ENCODE measurements at places on chromosomes 5 and 9. TPM values are rescaled to one million over a fixed set of nuclear protein-coding genes. Genes with fewer than 3 reads are reported as not detected.

GRCh38 chr5:72184408-72184807 is 77.1 kb downstream of the MAP1B start:
- DNase-seq = no peak

- DNase-seq = peak; percentile 46
Measured at GRCh38 chr9:106697750-106698502, 165.0 kb upstream of the ZNF462 start.

DNA sequence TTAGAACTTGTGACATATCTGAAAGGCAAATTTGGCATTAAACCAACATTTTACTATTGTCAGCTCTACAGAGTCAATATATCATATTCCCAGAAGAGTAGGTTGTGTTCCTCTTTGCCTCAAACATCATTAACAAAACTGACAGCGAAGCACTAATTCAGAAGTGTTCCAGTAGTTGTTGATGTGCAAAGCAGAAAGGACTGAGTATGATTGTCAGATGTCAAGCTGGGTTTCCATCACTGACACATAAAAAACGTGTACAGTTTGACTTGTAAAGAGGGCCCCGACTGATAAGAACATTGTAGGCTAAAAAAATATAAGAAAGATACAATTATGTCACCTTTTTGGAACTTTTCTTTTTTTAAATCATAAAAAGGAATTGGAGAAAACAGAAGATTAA is 101.5 kb upstream of the ZNF608 start:
- DNase-seq = no peak

DNA sequence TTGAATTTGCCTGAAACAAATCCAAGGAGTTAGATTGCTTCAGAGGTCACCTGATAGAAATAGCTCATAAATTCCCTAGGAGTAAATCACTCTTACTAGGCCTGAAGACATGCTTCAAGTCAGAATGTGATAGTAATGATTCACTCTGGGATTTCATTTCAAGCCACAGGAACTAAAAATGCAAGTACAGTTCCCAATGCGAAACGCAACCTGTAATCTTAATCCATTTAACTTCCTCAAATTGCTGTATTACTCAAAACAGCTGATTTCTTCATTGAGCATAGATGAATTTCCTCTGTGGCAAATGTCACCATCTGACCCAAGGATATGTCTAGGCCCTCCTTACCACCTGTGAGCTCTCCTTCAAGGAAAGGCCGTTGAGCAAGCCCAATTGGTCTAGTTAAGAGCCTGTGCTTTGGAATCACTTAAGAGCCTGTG is 32.1 kb upstream of the IL6ST start:
- peak; percentile 94 for DNase-seq

DNA sequence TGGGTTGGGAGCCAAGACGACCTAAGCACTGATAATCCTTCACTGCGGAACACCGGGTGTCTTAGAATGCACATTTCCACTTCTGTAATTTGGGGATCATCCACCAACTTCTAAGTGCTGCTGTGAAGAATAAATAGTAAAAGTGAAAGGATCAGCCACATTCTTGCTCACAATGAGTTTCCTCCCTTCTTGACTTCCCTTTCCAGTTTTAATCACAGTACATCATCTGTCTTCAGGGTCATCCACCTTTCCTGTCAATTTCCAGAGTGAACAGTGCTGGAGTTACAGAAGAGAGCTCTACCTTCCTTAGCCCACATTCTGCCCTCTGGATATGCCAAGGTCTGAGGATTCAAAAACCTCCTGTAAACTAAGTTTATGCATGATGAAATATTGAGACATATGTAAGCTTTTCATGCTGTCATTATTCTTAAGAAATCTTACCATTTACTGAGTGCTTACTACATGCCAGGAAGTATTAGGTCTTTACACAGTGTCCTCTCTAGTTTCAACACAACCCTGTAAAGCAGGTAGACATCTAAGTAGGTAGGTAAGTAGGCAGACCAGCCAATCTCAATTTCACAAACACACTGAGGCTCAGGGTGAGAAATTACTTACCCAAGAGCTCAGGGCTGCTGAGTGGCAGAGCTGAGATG is 105.2 kb downstream of the CDK5RAP2 start:
- peak; percentile 22 for DNase-seq

LMAN2 gene
- total RNA-seq = 164 TPM

- no peak for DNase-seq
Measured at GRCh38 chr9:15512889-15513288, 2.1 kb upstream of the PSIP1 start.

DND1 gene
- under 0.01 TPM for total RNA-seq

MYO10 gene
- 93.0 TPM for total RNA-seq

DNA sequence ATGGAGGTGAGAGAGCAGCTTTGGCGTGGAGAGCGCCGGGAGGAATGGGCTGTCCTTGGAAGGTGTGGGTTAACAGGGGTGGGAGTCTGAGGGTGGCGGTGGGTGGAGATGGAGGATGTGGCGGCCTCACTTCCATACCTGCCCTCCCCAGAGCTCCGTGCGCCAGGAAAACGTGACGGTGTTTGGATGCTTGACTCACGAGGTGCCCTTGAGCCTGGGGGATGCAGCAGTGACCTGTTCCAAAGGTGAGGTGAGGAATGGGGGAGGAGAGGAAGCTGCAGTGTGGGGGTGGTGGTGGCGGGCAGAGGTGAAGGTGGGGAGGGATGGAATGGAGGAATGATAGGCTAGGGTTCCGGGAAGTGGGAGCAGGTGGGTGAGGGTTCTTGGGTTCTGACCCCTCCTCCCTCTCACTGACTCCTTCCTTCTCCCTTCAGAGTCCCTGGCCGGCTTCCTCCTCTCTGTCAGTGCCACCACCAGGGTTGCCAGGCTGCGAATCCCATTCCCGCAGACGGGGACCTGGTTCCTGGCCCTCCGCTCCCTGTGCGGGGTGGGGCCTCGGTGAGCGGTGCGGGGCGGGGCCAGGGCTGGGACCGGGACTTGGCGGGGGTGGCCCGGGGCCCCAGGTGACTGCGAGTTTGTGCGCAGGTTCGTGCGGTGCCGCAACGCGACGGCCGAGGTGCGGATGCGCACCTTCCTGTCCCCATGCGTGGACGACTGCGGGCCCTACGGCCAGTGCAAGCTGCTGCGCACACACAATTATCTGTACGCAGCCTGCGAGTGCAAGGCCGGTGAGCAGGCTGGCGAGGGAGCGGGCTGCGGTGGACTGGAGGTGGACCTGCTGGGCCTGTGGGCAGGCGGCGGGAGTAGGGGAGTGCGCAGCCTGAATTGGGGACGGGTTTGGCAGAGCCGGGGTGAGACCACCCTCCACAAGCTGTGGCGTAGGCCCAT is 17.1 kb downstream of the TMEM8B start:
- no peak for DNase-seq

- DNase-seq = no peak
Measured at GRCh38 chr9:134591082-134591571, 50.5 kb upstream of the COL5A1 start.

- no peak for DNase-seq
Measured at GRCh38 chr5:118069452-118069851, 918.9 kb downstream of the DTWD2 start.

DNA sequence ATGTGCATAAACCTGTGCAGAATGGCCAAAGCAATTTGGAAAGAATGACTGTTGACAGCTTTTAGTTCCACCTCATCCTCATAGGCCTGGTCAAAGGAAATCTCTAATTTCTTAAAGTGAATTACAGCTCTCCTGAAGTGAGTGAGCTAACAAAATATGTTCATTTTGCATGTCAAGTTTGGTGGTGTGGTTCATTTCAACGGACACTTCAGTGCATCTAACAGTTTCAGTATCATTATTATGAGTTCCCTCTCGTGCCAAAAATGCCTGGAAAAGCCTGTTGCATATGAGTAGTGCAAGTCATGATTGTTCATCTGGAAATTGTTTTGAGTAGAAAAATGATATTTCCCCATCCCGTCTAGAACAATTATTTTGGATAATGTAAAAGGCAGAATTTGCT is 53.2 kb upstream of the HMHB1 start:
- peak; percentile 65 for DNase-seq

DNA sequence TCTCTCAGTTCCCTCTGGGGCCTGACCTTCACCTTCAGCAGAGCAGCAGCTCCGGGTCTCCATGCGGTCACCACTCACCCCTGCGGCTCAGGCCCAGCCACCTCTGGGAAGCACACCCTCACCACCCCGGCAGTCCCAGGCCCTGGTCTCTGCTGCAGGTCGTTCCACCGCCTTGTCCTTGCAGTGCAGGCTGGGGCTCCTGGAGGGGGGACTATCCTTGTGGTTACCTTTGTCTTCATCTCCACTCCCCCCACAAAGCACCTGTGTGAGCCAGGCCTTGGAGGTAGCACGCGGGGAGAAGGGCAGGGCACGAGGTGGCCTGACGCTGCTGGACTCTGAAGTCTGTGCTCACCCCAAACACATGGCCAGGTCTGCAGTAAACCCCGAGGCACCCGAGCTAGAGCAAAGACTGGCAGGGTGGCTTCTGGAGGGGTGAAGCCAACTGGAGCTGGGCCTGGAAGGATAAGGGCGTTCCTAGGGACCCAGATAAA is 33.2 kb upstream of the RXRA start:
- no peak for DNase-seq

ANKRD31 gene
- total RNA-seq = under 0.01 TPM

DNA sequence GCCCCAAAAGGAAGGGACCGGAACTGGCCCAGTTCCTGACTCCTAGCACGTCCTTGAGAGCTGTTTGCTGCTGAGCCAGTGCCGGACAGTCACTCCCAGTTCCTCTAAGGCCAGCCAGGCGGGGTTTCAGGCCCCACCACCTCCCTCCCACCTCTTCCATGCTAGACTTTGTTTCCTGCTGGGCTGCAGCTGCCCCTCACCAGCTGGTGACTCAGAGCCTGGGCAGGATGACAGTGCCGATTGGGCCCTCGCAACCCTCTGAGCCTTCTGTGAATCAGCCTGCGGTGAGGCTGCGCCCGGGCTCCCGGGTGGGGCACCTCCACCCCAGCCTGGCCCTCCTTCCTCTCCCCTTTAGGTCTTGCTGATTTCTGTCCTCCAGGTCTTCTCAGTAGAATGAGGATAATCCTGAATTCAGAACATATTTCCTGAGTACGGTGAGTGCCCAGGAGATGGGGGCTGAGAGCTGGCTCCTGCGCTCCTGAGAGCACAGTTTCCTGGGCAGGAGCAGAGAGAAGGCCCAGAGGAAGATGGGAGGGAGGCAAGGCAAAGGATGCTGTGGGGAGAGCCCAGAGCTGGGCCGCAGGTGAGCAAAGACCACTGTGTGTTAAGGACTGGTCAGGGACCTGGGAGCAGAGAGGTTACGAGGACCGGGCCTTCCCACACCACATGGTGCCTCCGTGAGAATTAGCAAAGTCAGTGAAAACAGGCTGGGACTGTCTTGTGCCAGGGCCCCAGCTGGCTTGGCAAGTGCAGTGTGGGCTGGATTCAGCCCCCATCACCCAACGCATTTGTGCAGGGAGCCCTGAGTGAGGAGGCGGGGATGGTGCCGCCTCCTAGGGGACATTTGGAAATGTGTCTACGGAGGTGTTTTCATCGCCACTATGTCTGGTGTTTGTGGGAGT is 32.9 kb upstream of the STXBP1 start:
- peak; percentile 98 for DNase-seq

- no peak for DNase-seq
Measured at GRCh38 chr5:76714751-76715485, 1.0 kb upstream of the F2R start.

WHRN gene
- total RNA-seq = 0.28 TPM

DNA sequence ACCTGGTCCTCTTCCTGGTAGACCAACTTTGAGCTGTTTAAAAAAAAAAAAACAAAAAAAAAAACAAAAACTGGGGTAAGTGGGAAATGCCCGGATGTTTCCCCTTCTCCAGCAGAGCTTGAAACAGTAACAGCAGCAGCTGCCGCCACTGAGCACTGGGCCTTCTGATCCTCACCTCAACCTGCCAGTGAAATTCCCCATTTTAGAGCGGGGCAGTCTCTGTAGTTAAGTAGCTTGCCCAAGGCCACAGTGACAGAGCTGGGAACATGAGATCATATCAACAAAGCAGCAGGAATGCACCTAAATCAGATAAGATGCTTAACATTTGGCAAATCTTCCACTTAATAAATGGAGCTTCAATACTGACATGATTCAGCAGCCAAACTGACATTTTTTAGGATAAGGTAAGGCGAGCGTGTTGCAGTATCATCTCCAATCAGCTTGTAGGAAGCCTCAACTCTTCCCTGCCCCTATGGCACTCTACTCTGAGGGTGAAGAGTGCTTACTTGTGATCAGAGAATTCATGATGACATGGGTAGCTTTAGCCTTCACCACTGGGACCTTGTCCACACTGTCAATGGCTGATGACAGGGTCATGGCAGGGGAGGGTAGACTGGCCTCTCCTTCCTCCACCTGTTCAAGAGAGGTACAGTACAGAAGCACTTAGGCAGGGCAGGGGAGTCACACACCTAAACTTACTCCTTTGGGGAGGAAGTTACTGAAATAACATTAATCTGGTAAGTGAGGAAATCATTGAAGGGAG is 9.3 kb downstream of the KIAA1191 start:
- DNase-seq = peak; percentile 44

PCDHB2 gene
- total RNA-seq = 0.36 TPM

- no peak for DNase-seq
Measured at GRCh38 chr9:115758441-115758840, 395.1 kb upstream of the PAPPA start.

HTR4 gene
- not detected for total RNA-seq

GRCh38 chr5:53405396-53405795 is 75.0 kb upstream of the FST start:
- DNase-seq = peak; percentile 58

DNA sequence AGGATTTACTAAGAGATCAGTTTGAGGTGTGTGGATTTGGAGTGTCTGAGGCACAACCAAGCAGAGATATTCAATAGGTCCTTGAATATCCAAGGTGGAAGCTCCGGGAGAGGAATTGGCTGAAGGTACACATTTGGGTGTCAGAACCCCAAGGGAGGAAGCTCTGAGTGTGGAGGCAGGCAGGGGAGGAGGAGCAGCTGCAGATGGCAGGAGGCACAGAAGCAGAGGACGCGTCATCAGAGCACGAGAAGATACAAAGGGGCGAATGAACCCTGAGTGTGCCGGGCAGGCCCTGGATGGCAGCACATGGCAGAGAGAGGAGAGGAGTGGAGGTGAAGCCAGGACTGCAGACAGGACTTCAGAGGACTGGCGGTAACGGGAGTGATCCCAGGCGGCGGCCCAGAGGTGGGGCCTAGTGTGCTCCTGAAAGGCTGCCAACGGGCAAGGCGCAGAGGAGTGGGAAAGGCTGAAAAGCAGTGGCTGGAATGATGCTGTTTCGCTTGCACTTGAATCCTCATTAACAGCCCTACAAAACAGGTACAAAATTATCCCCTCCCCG is 179.8 kb downstream of the FANCC start:
- DNase-seq = no peak

PAEP gene
- total RNA-seq = not detected

GRCh38 chr9:99722877-99723276 is 98.8 kb upstream of the NR4A3 start:
- DNase-seq = no peak

CNOT6 gene
- 10.8 TPM for total RNA-seq

RNF180 gene
- 0.36 TPM for total RNA-seq

Measured in IMR-90 (cell line).